ENCODE measurements at places on chromosomes 13 and 19. TPM values are rescaled to one million over a fixed set of nuclear protein-coding genes. Genes with fewer than 3 reads are reported as not detected.
A peak's percentile ranks its signal among the peaks of the same experiment; 100 is the strongest.

- no peaks in the 10 kb centered on the region for H3K27me3 ChIP-seq
- no peaks in the 10 kb centered on the region for H3K4me1 ChIP-seq
- H3K4me3 ChIP-seq: no peak overlapping the region
- no peak for DNase-seq
- no peak overlapping the region for H3K27ac ChIP-seq
Measured at GRCh38 chr19:2808129-2808941, 11.3 kb upstream of the ZNF554 start.

TYROBP gene
- not detected for total RNA-seq

DNA sequence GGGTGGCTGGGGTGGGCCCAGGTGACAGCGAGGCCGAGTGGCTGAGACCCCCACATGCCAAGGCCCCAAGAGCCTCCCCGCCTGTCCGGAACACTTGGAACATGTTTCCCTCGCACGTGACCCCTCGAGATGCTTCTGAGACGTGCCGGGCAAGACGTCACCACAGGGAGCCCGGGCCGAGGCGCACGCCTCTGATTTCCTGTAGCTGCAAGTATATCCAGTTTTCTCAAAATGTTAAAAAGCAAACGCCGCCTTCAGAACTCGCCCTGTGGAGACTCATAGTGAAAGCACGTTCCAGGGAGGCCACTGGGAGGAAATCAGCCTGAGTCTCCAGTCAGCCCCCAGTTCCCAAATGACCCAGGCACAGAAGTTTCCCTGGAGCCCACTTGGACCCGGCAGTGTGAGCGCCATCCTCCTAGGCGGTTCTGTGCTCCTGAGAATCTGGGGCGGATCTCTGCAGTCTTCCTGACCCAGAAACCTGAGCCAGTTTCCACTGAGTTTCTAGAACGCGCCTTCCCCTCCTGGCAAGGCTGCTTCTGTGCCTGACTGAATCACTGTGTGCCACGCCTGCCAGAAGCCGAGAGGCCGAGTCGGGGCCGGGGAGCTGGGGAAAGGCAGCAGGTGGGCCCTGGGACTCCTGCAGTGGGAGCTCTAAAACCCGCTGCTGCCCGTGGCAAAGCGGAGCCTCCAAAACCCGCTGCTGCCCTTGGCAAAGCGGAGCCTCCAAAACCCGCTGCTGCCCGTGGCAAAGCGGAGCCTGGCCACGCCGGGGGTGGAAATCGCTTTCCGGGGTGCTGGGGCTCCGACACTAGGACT lies 179.3 kb downstream of the KDM4B start:
- H3K4me3 ChIP-seq: no peak overlapping the region
- peaks cover 16% of the 10 kb centered on the region for H3K36me3 ChIP-seq
- H3K4me1 ChIP-seq: no peaks in the 10 kb centered on the region

NFKBIB gene
- total RNA-seq: 98.1 TPM

ERICH4 gene
- not detected for total RNA-seq

- H3K27me3 ChIP-seq: no peaks in the 10 kb centered on the region
- H3K4me3 ChIP-seq: no peak overlapping the region
- no peak overlapping the region for H3K27ac ChIP-seq
- no peak for DNase-seq
Measured at GRCh38 chr19:19076476-19076875, 12.7 kb downstream of the SLC25A42 start.

DNA sequence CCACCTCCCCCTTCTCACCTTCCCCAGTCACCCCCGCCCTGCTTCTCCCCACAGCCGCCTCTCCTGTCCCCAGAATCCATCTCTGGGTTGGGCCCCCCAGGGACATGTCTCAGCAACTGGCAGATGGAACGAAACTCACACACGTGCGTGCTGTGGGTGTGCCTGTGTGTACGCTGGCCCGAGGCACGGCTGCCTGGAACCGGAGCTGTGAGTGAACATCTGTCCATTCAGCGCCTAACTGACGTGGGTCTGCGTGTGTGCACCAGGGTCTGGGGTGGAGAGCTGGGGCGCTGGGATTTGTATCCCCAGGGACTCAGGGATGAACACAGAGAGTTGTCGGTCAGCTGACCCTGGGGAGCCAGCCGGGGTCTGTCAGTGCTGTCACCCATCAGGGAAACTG lies 752 bp upstream of the HAS1 start:
- no peak overlapping the region for H3K4me3 ChIP-seq
- peaks cover 9% of the 10 kb centered on the region for H3K27me3 ChIP-seq
- DNase-seq: no peak
- H3K36me3 ChIP-seq: no peaks in the 10 kb centered on the region
- H3K27ac ChIP-seq: no peak overlapping the region
- H3K4me1 ChIP-seq: no peaks in the 10 kb centered on the region

RUBCNL gene
- 2.8 TPM for total RNA-seq

GRCh38 chr19:43687660-43687997 lies 17.7 kb upstream of the PLAUR start:
- no peak overlapping the region for H3K4me3 ChIP-seq
- H3K27ac ChIP-seq: no peak overlapping the region
- no peaks in the 10 kb centered on the region for H3K36me3 ChIP-seq
- no peak for DNase-seq

DNA sequence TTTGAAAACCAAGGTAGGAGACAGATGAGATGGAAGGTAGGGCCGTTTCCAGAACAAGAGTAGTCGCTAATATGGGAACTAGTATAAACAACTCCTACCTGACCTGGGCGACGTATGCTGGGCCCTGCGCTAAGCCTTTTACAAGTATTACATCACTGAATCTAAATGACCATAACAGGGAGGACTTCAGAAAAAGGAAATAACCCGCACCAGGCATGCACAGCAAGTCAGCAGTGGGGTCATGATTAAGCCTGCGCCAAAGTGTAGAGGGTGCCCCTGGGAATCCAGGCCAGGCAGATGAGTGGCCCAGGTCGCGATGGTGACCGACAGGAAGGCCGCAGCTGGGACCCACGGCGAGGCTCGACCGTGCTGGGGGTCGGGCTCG lies 613 bp downstream of the ATP13A1 start:
- peak overlapping the region; percentile 91 for H3K4me3 ChIP-seq
- peak overlapping the region; percentile 95 for H3K27ac ChIP-seq
- peaks cover 31% of the 10 kb centered on the region for H3K36me3 ChIP-seq
- H3K4me1 ChIP-seq: peaks cover 22% of the 10 kb centered on the region

- DNase-seq: no peak
- no peaks in the 10 kb centered on the region for H3K36me3 ChIP-seq
- peaks cover 5% of the 10 kb centered on the region for H3K27me3 ChIP-seq
- H3K4me1 ChIP-seq: no peaks in the 10 kb centered on the region
- H3K27ac ChIP-seq: no peak overlapping the region
- H3K4me3 ChIP-seq: no peak overlapping the region
Measured at GRCh38 chr13:27383104-27383921, 41.1 kb upstream of the GTF3A start.

ACP7 gene
- 0.10 TPM for total RNA-seq

DNA sequence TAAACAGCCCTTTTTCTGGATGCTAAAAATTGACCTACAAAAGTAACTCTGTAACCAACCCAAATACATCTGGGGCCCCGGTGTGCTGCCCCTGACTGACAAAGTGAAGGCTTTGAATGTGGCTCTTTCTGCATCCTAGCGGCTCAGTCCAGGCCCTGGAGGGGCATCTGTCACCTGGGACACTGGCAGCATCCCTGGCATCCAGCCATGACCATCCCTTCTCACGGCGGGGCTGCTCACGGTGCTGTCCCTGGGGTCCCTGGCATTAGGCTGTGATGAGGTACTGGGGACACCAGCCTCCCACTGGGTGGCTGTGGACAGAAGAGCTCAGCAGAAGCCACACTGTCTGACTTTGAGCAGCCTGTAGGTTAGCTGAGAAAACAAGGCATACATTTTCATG lies 34.3 kb downstream of the BICRA start:
- H3K27ac ChIP-seq: no peak overlapping the region
- H3K4me3 ChIP-seq: no peak overlapping the region
- no peaks in the 10 kb centered on the region for H3K27me3 ChIP-seq
- H3K36me3 ChIP-seq: peaks cover 11% of the 10 kb centered on the region
- DNase-seq: no peak

ZNF793 gene
- 0.44 TPM for total RNA-seq

GRCh38 chr19:17324357-17325114 lies 10.1 kb downstream of the ANO8 start:
- peaks cover 11% of the 10 kb centered on the region for H3K36me3 ChIP-seq
- H3K4me3 ChIP-seq: no peak overlapping the region
- H3K27me3 ChIP-seq: no peaks in the 10 kb centered on the region
- no peak overlapping the region for H3K27ac ChIP-seq

DNA sequence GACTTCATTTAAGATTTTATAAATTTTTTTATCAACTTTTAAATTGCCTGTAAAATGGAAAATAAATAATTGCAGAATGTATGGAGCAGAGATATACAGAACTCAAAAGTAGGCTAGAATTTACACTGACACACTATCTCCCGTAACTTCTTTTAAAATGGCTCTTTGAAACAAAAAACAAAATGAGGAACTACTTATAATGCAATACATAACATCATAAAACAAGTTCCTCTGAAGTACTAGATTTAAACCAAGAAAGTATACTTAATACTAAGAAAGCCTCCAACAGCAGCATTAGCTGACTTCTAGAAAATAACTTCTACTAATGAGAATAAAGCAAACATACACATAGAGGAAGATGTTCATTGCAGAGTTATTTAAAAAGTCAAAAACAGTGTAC lies 17.0 kb downstream of the RBM26 start:
- H3K4me1 ChIP-seq: peaks cover 69% of the 10 kb centered on the region
- H3K4me3 ChIP-seq: no peak overlapping the region
- H3K27me3 ChIP-seq: no peaks in the 10 kb centered on the region
- no peak for DNase-seq
- H3K27ac ChIP-seq: no peak overlapping the region
- peaks cover 9% of the 10 kb centered on the region for H3K36me3 ChIP-seq
